ENCODE measurements at places on chromosomes 3 and 15. TPM values are rescaled to one million over a fixed set of nuclear protein-coding genes. Genes with fewer than 3 reads are reported as not detected.

- no peaks in the 10 kb centered on the region for H3K27me3 ChIP-seq
- peaks cover 43% of the 10 kb centered on the region for H3K36me3 ChIP-seq
- peak overlapping the region; percentile 54 for H3K27ac ChIP-seq
- H3K4me3 ChIP-seq, result peak overlapping the region; percentile 72
- peak; percentile 48 for DNase-seq
Observed at GRCh38 chr15:43370310-43370974, 401 bp downstream of the ZSCAN29 start.

- H3K27ac ChIP-seq, result no peak overlapping the region
- peaks cover 17% of the 10 kb centered on the region for H3K4me1 ChIP-seq
- DNase-seq, result no peak
- no peaks in the 10 kb centered on the region for H3K36me3 ChIP-seq
Observed at GRCh38 chr15:70020229-70020628, 77.5 kb downstream of the TLE3 start.

- H3K36me3 ChIP-seq, result peaks cover 5% of the 10 kb centered on the region
- no peak for DNase-seq
- no peak overlapping the region for H3K4me3 ChIP-seq
Observed at GRCh38 chr3:29451920-29452319, 171.0 kb downstream of the RBMS3 start.

MINDY2 gene
- total RNA-seq, result 6.1 TPM

GRCh38 chr15:72706266-72706665 lies 20.3 kb downstream of the BBS4 start:
- H3K4me1 ChIP-seq, result peaks cover 3% of the 10 kb centered on the region
- H3K27ac ChIP-seq, result no peak overlapping the region
- no peak for DNase-seq
- H3K36me3 ChIP-seq, result no peaks in the 10 kb centered on the region

- peak; percentile 47 for DNase-seq
- H3K27me3 ChIP-seq, result no peaks in the 10 kb centered on the region
- H3K36me3 ChIP-seq, result no peaks in the 10 kb centered on the region
- H3K4me1 ChIP-seq, result peaks cover 8% of the 10 kb centered on the region
- no peak overlapping the region for H3K4me3 ChIP-seq
Observed at GRCh38 chr3:47266709-47267489, 15.7 kb downstream of the KIF9 start.

STX19 gene
- total RNA-seq, result not detected

DNA sequence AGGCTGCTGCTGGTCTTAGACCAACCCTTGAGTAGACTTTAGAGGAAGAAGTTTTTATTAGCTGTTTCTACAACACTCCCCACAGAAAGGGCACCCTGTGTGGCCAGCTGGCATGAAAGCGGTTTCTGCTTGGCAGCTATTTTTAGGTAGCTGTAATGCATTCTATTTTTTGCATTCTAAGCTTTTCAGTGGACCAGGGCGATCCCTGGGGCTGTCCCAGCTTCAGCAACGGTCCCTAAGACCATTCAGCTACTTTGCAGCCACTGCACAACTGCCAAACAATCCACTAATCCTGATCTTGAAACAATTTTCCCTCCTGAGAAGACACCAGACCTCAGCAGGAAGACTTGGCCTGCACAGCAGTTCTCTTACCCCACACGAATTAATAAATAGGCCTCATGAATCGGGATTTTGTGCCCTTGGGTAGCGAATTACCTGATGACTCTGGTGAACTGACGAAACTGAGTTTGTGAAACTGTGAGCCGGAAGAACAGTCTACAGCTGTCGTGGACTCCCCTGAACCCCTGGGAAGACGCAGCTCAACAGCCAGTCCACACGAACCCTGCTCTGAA lies 14.6 kb upstream of the TFRC start:
- H3K27me3 ChIP-seq, result no peaks in the 10 kb centered on the region
- H3K4me1 ChIP-seq, result no peaks in the 10 kb centered on the region
- DNase-seq, result no peak
- H3K4me3 ChIP-seq, result no peak overlapping the region

CHRNA5 gene
- 4.1 TPM for total RNA-seq

- no peaks in the 10 kb centered on the region for H3K4me1 ChIP-seq
- no peak overlapping the region for H3K27ac ChIP-seq
- no peaks in the 10 kb centered on the region for H3K27me3 ChIP-seq
- no peak for DNase-seq
- H3K36me3 ChIP-seq, result no peaks in the 10 kb centered on the region
Observed at GRCh38 chr3:6723205-6723604, 137.7 kb upstream of the GRM7 start.

GOLGA6D gene
- not detected for total RNA-seq

CDAN1 gene
- 13.0 TPM for total RNA-seq

- no peaks in the 10 kb centered on the region for H3K27me3 ChIP-seq
- H3K4me1 ChIP-seq, result no peaks in the 10 kb centered on the region
- DNase-seq, result no peak
- no peak overlapping the region for H3K27ac ChIP-seq
- H3K36me3 ChIP-seq, result no peaks in the 10 kb centered on the region
Observed at GRCh38 chr3:53965291-53965690, 73.6 kb upstream of the SELENOK start.

DNA sequence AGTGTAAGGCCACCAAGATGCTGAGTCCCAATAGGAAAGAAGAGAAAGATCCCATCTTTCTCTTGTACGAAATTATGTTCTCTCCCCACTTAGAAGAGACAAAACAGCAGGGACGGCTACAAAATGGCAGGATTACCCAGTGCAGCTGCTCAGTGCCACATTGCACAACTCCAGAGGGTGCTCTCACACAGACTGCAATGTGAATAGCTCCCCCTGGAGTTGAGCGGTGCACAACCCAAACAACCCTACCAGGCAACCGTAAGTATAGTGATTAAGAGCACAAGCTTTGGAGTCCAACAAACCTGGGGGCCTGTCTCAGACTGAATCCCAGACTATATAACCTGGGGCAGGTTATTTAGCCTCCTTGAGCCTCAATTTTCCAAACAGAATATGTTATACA lies 3.1 kb upstream of the BHLHE40 start:
- peaks cover 32% of the 10 kb centered on the region for H3K4me1 ChIP-seq
- H3K27me3 ChIP-seq, result no peaks in the 10 kb centered on the region
- no peak for DNase-seq
- H3K36me3 ChIP-seq, result peaks cover 12% of the 10 kb centered on the region

DNA sequence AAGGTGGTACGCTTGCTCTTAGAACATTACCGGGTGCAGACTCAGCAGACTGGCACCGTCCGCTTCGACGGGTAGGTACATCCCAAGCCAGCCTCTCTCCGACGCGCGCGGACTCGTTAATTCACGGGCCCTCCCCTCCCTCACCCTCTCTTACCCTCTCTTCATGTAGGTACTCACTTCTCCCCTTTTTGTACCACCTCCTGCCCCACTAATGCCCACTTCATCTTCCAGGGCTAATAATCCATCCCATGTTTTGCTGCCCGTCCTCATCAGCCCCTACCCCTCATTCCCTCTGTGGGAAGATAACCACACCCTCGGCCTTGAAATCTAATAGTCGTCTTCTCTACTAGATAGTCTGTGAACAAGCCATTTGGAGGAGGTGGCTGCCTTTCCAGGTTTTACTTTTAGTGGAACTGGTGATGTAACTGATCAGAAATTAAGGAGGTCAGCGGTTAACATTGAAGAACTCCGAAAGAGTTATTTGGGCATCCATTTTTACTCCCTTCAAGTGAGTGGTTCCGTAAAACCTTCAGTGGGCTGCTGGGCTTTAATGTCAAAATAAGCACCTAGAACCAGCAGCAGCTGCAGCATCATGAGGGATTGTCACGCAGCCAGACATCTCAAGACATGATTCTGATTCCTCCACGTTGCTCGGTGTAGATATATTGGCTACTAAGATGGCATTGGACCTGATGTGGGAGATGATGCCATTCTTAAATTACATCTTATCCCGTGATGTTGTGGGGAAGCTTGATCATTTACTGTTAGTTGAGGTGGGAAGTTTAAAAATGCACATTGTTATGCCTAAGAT lies 1.3 kb downstream of the FEM1B start:
- H3K4me1 ChIP-seq, result peaks cover 40% of the 10 kb centered on the region
- H3K27ac ChIP-seq, result peak overlapping the region; percentile 87
- no peaks in the 10 kb centered on the region for H3K27me3 ChIP-seq
- DNase-seq, result no peak
- H3K36me3 ChIP-seq, result peaks cover 31% of the 10 kb centered on the region

GRCh38 chr3:189962466-189962865 lies 158.2 kb downstream of the P3H2 start:
- H3K4me3 ChIP-seq, result no peak overlapping the region
- peaks cover 29% of the 10 kb centered on the region for H3K36me3 ChIP-seq
- peaks cover 6% of the 10 kb centered on the region for H3K4me1 ChIP-seq
- no peak for DNase-seq

DNA sequence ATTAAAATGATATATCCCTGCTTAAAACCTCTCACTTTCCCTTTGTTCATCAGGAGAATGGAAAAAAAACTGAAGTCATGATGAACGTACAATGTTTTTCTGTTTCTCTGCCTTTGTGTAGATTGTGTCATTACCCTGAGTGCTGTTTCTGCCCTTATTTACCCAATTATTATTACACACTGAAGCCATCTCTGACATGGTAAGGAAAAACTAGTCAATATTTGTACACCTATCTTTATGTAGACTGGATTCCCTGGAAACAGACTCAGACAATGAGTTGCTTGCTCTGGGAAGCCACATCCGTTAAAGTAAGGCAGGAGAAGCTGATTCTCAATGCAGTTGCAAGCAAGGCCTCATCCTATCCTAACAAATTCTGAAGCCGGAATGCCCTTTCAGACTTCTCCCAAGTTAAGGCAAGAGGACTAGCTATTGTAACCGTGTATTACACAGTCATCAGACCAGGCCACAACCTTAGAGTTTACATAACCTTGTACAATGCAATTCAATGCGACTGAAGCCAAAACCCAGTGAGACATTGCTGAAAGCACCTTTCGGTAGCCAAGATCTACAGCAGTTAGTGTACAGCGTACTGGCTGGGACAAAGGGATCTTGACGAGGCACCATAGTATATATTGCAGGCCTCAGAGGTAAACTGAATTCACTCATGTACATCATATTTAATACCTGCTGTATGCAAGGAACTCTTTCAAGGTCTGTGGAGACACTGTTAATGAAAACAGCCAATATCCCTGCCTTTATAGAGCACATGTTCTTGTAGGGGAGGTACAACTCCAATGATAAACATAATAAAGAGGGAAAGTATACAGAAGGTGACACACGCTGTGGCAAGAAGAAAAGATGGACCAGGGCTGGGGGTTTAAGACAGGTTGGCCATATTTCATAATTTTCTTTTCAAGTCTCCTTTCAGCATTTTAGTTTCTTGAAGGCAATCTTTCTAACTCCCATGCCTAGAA lies 1040.8 kb upstream of the SEMA6D start:
- H3K36me3 ChIP-seq, result no peaks in the 10 kb centered on the region
- no peaks in the 10 kb centered on the region for H3K27me3 ChIP-seq
- DNase-seq, result no peak
- H3K4me1 ChIP-seq, result no peaks in the 10 kb centered on the region

GRCh38 chr3:66816090-66816761 lies 181.9 kb upstream of the KBTBD8 start:
- no peaks in the 10 kb centered on the region for H3K4me1 ChIP-seq
- H3K4me3 ChIP-seq, result no peak overlapping the region
- H3K27me3 ChIP-seq, result no peaks in the 10 kb centered on the region
- H3K27ac ChIP-seq, result no peak overlapping the region
- DNase-seq, result peak; percentile 21

GRCh38 chr15:65062726-65063125 lies 5.1 kb downstream of the RASL12 start:
- H3K27me3 ChIP-seq, result no peaks in the 10 kb centered on the region
- DNase-seq, result peak; percentile 45

DNA sequence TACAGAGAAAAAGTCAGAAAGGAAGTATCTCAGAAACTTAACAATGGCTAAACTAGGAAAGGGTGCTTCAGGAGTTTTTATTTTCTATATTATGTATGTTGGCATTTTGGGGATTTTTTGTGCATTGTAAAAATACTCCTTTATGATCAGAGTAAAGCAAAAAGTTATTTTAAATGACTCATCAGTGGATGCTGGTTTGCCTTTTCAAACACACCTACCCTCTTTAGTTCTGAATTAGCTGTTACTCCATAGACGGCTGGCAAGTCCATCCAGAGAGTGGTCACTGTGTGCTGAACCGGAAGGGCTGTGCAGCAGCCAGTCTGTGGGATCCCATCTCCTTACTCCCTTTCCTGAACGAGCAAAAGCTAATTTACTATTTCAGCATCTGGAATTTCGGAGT lies 942 bp downstream of the CCR9 start:
- no peaks in the 10 kb centered on the region for H3K36me3 ChIP-seq
- no peak for DNase-seq
- no peaks in the 10 kb centered on the region for H3K4me1 ChIP-seq
- no peaks in the 10 kb centered on the region for H3K27me3 ChIP-seq
- no peak overlapping the region for H3K27ac ChIP-seq
- H3K4me3 ChIP-seq, result no peak overlapping the region

DNA sequence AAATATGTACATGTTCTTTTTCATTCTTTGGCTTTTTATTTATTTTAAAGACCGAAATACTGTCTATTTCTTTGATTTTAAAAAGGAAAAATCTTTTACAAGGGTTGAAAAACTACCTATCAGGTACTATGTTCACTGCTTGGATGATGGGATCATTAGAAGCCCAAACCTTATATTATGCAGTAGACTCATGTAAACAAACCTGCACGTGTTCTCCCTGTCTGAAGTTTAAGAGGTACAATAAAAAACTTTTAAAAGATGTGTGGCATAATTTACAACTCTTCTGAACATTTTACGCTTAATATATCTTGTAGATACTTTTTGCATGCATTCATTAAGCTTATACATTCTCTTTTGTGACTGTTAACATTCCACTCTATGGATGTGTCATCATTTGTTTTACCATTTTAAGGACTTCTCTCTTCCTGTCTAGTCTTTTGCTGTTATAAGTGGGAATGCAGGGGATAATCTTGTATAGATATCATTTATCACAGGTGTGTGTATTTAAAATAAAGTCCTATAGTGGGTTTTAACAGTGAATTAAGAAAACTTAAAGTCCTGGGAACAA lies 6.2 kb downstream of the MGA start:
- no peak for DNase-seq
- H3K27ac ChIP-seq, result no peak overlapping the region
- H3K36me3 ChIP-seq, result peaks cover 5% of the 10 kb centered on the region
- no peak overlapping the region for H3K4me3 ChIP-seq
- peaks cover 23% of the 10 kb centered on the region for H3K4me1 ChIP-seq
- H3K27me3 ChIP-seq, result no peaks in the 10 kb centered on the region

DNA sequence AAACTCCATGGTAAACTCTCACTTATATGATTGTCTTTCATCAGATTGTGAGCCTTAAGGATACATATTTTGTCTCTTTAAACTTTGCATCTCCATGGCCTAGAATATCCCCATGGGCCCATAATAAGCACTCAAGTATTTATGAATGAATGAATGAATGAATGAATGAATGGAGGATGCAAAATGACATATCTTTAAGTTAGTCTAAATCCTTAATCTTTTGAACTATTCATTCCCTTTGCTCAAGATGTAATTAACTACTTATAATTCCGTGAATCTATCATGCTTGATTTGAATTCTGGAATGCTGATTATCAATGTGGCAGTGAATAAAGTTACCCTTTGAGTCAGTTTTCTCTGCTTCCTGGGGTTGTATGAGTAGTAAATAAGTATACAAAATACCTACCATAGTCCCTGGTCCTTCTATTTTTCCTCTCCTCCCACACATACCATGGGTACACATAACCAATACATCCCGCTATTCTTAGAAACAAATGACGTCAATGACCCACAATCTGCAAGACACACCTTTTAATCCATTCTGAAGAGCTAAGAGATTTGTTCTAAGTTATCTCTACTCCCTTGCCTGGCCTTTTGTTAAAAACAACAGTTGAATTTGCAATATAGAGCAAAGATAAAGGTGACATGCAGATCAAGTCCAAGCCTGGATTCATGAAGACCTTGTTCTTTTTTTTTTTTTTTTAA lies 94.5 kb downstream of the FBN1 start:
- H3K27ac ChIP-seq, result no peak overlapping the region
- no peaks in the 10 kb centered on the region for H3K27me3 ChIP-seq
- H3K4me3 ChIP-seq, result no peak overlapping the region
- peaks cover 31% of the 10 kb centered on the region for H3K4me1 ChIP-seq

Measured in SJSA1 (cell line).